T-helper 17 cell (primary cell): ENCODE measurements at places on chromosomes 12 and 14. TPM values are rescaled to one million over a fixed set of nuclear protein-coding genes. Genes with fewer than 3 reads are reported as not detected.

GRCh38 chr12:124393831-124394230 is 98.9 kb downstream of the RFLNA start:
- DNase-seq, result no peak
- H3K27me3 ChIP-seq, result no peaks in the 10 kb centered on the region
- H3K27ac ChIP-seq, result no peak overlapping the region
- H3K4me3 ChIP-seq, result no peak overlapping the region
- peaks cover 26% of the 10 kb centered on the region for H3K4me1 ChIP-seq

ADCY4 gene
- 7.9 TPM for total RNA-seq

CLEC4D gene
- total RNA-seq, result 0.22 TPM

DNA sequence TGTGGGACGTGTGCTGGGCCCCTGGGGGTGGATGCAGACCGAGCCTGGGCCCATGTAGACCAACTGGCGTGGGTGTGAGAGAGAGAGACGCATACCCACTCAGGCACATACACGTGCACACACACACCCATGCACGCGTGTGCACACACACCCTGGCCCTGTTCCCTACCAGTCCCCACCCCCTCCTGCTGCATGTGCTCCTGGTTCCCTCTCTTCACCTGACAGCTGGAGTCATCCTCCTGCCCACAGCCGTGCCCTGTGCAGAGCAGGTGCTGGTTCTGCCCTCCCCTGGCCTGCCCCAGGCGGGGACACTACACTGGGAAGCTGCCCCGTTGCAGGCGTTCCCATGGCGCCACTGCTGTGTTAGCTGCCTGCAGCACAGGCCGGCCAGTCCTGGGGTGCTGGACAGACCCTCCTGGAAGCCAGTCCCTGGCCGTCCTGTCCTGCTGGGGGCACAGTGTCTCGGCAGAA is 18.5 kb downstream of the PACS2 start:
- peaks cover 22% of the 10 kb centered on the region for H3K4me1 ChIP-seq
- H3K36me3 ChIP-seq, result no peaks in the 10 kb centered on the region
- H3K4me3 ChIP-seq, result no peak overlapping the region
- no peak for DNase-seq
- H3K27me3 ChIP-seq, result no peaks in the 10 kb centered on the region

VWF gene
- total RNA-seq, result 4.1 TPM

MYL6 gene
- 741 TPM for total RNA-seq

GRCh38 chr14:24924544-24924943 is 125.4 kb downstream of the STXBP6 start:
- no peak for DNase-seq
- H3K4me1 ChIP-seq, result peaks cover 2% of the 10 kb centered on the region
- H3K36me3 ChIP-seq, result no peaks in the 10 kb centered on the region
- no peak overlapping the region for H3K4me3 ChIP-seq
- no peak overlapping the region for H3K27ac ChIP-seq
- H3K27me3 ChIP-seq, result peaks cover 32% of the 10 kb centered on the region

DNA sequence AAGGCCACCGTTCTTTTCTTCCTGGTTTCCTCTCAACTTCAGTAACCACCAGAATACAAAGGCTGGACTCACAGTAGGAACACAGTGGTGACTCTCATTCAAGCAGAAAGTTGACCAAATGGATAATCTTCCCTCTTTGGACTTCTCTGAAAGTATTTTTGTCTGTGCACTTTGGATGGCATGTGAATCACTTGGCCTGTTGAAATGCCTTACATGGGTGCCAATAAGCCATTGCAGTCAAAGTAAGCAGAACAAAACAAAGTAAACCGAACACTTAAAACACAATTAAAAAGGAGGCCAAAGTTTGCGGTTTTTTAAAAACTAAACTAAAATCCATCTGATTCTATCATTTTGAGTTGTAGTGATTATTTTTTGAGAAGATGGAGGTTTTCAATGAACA is 370.1 kb upstream of the DDHD1 start:
- no peaks in the 10 kb centered on the region for H3K27me3 ChIP-seq
- no peaks in the 10 kb centered on the region for H3K4me1 ChIP-seq
- H3K4me3 ChIP-seq, result no peak overlapping the region

- no peak for DNase-seq
- no peaks in the 10 kb centered on the region for H3K36me3 ChIP-seq
- no peak overlapping the region for H3K27ac ChIP-seq
- H3K27me3 ChIP-seq, result no peaks in the 10 kb centered on the region
- no peaks in the 10 kb centered on the region for H3K4me1 ChIP-seq
Observed at GRCh38 chr12:114341635-114342034, 64.3 kb downstream of the TBX5 start.

DNA sequence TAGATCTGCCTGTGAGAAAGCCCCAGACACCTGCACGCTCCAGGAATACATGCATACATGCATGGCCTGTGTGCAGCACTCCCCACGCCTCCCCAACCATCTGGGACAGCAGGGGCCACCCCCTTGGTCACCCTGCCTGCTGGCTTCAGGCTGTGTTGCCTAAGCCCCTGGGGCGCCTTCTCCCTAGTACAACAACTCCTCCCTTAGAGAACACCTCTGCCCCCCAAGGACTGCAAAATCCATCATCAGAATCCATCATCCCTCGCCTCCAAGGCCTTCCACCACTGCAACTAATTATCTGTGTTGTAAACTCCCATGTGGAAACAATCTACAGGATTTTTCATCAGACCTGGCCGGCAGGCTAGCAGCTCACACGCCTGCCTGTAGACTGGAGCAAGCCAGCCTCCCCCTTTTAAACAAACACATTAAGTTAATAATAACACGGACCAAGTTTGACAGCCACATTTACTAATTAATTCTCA is 36.8 kb downstream of the ZFP36L1 start:
- H3K27me3 ChIP-seq, result no peaks in the 10 kb centered on the region
- DNase-seq, result no peak
- H3K36me3 ChIP-seq, result no peaks in the 10 kb centered on the region
- no peak overlapping the region for H3K27ac ChIP-seq
- H3K4me3 ChIP-seq, result no peak overlapping the region
- peaks cover 12% of the 10 kb centered on the region for H3K4me1 ChIP-seq

SLC16A7 gene
- total RNA-seq, result 37.8 TPM

DNA sequence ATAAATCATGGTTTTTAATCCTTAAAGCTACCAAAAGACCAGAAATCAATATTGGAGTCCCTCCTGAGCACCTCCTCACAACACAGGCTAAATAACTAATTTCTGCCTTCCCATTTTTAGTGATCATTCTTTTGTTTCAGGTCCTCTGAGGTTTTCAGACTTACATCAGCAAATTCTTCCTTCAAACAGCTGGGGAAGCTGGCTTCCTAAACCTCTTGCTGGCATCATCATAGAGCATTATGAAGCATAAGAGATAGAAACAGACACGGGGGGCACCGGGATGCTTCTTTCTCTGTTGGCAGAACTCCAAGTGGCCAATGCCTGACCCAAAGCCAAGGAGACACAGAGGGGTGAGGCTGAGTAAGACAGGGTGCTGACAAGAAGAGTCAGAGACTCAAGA is 47.9 kb upstream of the DBX2 start:
- H3K36me3 ChIP-seq, result no peaks in the 10 kb centered on the region
- no peak overlapping the region for H3K4me3 ChIP-seq
- H3K4me1 ChIP-seq, result no peaks in the 10 kb centered on the region
- peaks cover 51% of the 10 kb centered on the region for H3K27me3 ChIP-seq
- DNase-seq, result no peak

DNA sequence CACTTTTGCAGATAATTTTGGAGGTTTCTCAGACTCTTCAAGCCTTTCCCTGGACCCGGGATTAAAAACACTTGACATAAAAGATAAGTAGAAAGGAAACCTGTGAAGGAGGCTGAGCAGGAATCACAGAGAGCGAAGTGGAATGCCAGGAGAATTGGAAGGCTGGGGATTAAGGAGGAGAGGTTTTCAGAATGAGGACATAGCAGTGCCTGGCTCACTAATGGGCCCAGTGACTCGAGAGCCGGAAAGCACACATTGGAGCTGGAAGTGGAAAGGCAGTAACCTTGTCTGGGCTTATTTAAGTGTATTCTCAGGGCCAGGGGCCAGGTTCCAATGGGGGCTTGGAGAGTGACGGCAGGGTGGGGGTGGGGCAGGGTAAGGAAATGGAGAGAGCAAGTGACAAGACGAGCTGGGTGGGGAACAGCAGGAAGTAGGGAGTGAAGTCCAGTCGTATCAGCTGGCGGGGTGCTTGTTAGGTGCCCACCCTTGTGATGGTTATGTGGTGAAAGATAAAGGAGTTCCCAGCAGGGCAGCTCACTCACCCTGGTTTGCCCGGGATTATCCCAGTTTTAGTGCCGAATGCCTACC is 13.1 kb downstream of the EVL start:
- H3K27me3 ChIP-seq, result no peaks in the 10 kb centered on the region
- peak overlapping the region; percentile 91 for H3K4me3 ChIP-seq
- peaks cover 81% of the 10 kb centered on the region for H3K4me1 ChIP-seq
- H3K27ac ChIP-seq, result peak overlapping the region; percentile 99
- peaks cover 12% of the 10 kb centered on the region for H3K36me3 ChIP-seq

DNA sequence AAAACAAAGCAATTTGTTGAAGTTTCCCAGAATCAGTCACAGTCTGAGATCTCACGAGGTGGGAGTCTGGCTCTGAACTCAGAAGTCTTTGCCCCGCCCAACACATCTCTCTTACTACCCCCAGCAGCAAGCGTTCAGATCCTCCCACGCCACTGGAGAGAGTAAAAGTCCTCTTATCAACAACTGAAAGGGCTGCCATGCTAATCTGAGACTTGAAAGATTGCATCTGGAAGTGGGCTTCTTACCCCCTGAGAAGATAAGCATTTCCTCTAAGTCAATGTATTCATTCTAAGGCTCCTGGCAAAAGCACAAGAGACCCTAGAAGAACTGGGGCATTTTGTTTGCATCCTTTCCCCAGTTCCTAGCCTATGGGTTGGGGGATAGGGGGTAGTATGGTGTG is 34.1 kb upstream of the STON2 start:
- peaks cover 12% of the 10 kb centered on the region for H3K4me1 ChIP-seq
- H3K4me3 ChIP-seq, result no peak overlapping the region
- no peak overlapping the region for H3K27ac ChIP-seq
- H3K27me3 ChIP-seq, result peaks cover 73% of the 10 kb centered on the region
- no peak for DNase-seq

GRCh38 chr14:68297039-68297438 is 477.5 kb downstream of the RAD51B start:
- no peak overlapping the region for H3K27ac ChIP-seq
- H3K36me3 ChIP-seq, result no peaks in the 10 kb centered on the region
- H3K27me3 ChIP-seq, result no peaks in the 10 kb centered on the region
- DNase-seq, result no peak
- H3K4me3 ChIP-seq, result no peak overlapping the region

DNA sequence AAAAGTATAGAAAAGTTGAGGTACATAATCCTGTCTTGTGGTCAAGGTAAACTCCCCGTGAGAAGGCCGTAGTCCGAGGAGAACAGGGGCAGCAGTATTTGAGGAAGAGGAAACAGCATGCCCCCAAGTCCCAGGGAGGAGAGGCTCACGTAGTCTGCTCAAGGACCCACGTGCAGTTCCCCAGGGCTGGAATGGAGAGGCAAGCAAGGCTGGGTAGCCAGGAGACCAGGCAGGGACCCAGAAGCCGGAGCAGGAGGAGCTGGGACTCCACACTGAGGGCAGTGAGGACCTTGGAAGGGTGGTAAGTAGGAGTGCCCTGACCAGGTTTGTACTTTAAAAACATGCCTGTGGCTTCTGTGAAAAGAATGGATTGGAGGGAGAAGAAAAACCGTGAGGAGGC is 100.0 kb downstream of the EGLN3 start:
- H3K4me1 ChIP-seq, result peaks cover 14% of the 10 kb centered on the region
- H3K4me3 ChIP-seq, result no peak overlapping the region
- H3K27ac ChIP-seq, result no peak overlapping the region

DNA sequence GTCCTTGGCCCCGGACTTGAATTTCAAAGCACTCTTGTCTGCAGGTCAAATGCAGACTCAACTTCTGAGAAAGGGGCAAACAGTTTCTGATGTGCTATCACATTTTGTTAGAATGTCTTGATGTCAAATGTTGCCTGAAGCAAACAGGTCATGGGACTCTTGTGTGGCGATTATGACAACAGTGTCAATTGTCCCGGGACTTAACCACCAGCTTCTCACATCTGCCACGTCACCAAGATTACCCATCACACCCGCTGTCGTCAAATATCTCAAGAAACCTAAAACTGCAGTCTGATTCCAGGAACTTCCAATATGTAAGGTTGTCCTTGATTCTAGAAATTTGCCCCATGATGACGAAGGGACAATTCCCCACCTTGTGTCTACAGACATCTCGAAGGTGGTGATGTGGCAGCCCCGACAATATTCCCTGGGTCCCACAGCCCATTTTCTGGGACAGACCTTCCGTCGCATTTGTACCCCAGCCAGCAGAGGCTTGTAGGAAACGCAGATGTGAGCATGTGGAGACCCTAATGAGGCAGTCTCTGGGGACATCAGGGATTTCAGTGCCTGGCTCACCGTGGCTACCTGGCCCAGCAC is 21.3 kb downstream of the LRTM2 start:
- H3K4me3 ChIP-seq, result no peak overlapping the region
- H3K27ac ChIP-seq, result no peak overlapping the region
- peaks cover 6% of the 10 kb centered on the region for H3K4me1 ChIP-seq
- H3K36me3 ChIP-seq, result no peaks in the 10 kb centered on the region
- no peak for DNase-seq

- H3K4me1 ChIP-seq, result peaks cover 34% of the 10 kb centered on the region
- no peaks in the 10 kb centered on the region for H3K27me3 ChIP-seq
- no peak overlapping the region for H3K27ac ChIP-seq
- no peak overlapping the region for H3K4me3 ChIP-seq
Observed at GRCh38 chr12:47268501-47269454, 189.0 kb upstream of the AMIGO2 start.

DNA sequence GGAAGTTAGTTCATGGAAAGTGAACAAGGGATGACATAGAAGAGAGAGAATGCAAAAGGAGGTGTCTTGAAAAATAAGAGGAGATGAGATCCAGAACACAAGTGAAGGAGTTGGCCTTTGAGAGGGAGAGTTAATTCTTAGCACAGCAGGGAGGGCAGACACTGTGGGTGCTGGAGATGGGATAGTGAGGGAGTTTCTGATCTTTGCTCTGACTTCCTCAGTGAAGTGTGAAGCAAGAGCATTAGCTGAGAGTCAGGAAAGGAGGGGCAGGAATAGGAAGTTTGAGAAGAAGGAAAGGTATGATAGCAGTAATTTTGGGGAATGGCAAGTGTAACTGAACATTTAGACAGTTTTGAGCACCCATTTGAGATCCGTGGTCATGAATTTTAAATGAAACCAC is 75.8 kb upstream of the COCH start:
- H3K4me3 ChIP-seq, result no peak overlapping the region
- H3K27ac ChIP-seq, result no peak overlapping the region
- H3K36me3 ChIP-seq, result no peaks in the 10 kb centered on the region
- no peaks in the 10 kb centered on the region for H3K4me1 ChIP-seq
